ENCODE measurements at places on chromosomes 5 and 9.

GRCh38 chr5:66281294-66281693, 137.2 kb downstream of the SREK1 start:
- no peak for DNase-seq

- no peak for DNase-seq
Observed at GRCh38 chr9:123034881-123035510, 1.5 kb downstream of the GPR21 start.

GRCh38 chr9:127874301-127875221, 2.9 kb downstream of the AK1 start:
- no peak for DNase-seq

- no peak for DNase-seq
Observed at GRCh38 chr5:116672203-116672602, 97.6 kb upstream of the SEMA6A start.

- no peak for DNase-seq
Observed at GRCh38 chr5:102223542-102224477, 72.3 kb downstream of the SLCO4C1 start.

- no peak for DNase-seq
Observed at GRCh38 chr9:4139196-4139595, 160.7 kb downstream of the GLIS3 start.

DNA sequence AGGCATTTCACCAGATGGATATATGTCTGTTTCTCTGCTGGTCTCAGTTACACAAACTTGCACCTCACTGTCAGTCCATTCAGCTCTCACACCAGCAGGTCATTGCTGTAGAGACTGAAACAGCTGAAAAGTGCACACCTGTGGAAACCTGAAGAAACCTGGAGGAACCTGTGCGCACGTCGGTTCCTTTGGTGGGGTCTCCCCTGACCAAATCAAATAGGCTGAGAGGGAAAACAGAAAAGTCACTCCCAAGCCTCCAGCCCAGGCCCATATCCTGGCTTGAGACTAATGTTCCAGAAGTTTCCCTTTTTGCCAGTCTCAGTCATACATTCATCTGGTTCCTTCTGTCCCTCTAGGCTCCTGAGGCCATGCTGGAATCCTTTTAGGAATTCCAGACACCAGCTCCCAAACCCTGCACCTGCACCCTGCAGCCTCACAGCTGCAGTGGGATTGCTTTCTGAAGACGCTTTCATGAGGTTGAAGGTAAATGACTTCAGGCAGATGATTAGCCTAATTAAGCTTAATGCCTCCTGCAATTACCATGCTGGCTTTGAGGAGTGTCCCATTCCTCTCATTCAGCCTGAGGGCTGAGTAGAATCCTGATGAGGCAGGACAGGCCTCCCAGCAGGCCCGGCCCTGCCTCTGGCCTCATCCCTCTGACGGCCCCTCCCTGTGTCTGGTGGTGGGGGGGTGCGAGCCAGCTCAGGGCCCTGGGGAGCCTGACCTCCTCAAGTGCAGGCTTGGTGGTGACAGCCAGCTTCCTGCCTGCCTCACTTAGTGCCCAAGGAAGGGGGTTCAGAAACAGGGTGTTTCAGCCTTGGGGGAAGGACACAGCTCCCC, 24.3 kb upstream of the CXCL14 start:
- no peak for DNase-seq

GRCh38 chr5:132230871-132231270, 3.2 kb upstream of the P4HA2 start:
- no peak for DNase-seq

DNA sequence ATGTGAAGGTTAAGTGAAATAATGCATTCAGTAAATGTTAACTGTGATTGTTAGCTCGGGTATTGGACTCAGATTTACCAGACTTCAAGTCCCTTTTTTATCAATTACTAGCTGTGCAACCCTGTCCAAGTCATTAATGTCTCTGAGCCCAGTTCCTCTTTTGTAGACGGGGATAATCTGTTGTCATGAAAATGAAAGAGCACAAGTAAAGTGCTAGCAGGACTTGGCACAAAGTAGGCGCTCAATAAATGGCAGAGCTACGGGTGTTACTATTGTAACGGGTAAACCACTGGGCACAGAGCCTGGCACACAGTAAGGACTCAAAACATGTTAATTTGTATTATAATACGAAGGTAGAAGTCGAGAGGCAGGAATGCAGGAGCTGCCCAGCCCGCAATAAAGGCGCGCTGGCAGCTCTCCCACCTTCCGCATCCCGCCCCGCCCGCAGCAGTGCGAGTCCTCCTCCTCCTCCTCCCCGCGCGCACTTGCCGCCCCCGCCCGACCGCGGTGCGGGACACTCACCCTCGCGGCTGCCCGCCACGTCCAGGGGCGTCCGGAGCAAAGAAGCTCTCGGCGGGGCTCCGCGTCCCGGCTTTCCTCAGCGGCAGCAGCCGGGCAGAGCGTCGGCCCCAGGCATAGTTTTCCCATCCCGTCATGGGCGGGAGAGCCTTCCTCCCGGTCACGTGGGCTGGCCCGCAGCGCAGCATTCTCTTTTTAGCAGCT, at the start of gene C1QTNF2:
C1QTNF2 (minus strand) TSS at position 637 of the 723 bp plus-strand sequence. CDS start 15,615 bp downstream, outside the sequence.
- no peak for DNase-seq

DNA sequence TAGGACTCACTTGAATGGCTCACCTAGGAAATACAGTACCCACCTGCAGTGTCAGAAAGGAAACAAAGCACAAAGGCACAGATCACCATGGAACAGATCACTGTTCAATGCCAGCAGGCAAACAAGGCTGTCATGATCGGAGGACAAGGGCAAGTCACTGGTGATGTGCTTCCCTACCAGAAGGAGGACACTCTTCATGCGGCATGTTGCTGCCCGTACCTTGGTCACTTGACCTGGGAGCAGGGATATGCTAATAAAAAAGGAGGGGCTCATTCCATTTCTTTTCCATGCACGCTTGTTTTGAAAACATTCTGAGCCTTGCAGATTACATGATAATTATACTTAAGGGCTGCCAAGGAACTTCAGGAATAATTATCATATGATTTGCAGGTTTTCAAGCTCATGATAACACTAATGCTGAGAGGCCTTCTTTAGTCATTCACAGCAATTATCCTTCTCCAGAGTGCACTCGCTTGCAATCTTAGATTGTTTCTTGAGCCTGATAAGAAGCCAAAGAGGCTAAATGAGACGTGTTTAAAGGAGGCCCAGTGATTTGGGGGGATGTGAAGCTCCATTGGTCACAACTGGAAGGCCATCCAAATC, 36.1 kb upstream of the STARD4 start:
- DNase-seq, result no peak

- no peak for DNase-seq
Observed at GRCh38 chr9:14165376-14166035, 148.4 kb downstream of the NFIB start.
